Breast epithelium (tissue), 4 donors: ENCODE measurements at places on chromosomes 3 and 15. TPM values are rescaled to one million over a fixed set of nuclear protein-coding genes. Genes with fewer than 3 reads are reported as not detected.

Gene MOBP
- not detected for total RNA-seq

Gene ROBO2
- 1.3 TPM for total RNA-seq

GRCh38 chr3:12893247-12893646 is 51.9 kb upstream of the RPL32 start:
- DNase-seq, result no peak
- H3K4me3 ChIP-seq, result no peak overlapping the region
- no peak overlapping the region for H3K27ac ChIP-seq

DNA sequence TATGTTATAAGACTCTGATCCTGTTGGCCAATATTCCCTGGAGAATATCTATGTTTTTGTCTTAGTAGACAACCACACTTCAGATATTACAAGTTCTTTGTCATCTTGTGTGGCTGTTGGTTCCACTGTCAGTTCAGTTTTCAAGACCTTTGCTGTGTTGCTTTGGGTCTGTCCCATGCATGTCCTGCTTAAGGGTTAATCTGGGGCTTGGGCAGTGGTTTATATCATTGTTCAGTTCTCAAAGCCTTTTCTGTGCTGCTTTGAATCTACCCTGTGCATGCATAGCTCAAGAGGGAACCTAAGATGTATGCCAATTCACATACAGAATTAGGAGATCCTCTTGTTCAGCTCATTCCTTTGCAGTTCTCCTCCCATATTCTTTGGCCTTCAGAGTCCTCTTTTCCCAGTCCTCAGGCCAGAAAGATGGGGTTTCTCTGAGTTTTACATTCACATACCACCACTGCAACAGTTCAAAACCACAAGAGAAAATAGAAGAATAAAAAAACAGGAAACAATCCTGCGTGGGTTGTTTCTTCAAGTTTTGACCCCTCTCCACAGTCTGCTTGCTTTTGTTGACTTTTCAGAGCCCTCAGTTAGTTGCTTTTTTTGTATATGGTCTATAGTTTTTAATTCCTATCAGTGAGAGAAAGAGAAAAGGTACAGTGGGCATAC is 21.6 kb downstream of the BUB1B start:
- no peak overlapping the region for H3K4me3 ChIP-seq
- no peaks in the 10 kb centered on the region for H3K36me3 ChIP-seq
- no peak overlapping the region for H3K27ac ChIP-seq
- no peaks in the 10 kb centered on the region for H3K27me3 ChIP-seq
- H3K4me1 ChIP-seq, result no peaks in the 10 kb centered on the region

DNA sequence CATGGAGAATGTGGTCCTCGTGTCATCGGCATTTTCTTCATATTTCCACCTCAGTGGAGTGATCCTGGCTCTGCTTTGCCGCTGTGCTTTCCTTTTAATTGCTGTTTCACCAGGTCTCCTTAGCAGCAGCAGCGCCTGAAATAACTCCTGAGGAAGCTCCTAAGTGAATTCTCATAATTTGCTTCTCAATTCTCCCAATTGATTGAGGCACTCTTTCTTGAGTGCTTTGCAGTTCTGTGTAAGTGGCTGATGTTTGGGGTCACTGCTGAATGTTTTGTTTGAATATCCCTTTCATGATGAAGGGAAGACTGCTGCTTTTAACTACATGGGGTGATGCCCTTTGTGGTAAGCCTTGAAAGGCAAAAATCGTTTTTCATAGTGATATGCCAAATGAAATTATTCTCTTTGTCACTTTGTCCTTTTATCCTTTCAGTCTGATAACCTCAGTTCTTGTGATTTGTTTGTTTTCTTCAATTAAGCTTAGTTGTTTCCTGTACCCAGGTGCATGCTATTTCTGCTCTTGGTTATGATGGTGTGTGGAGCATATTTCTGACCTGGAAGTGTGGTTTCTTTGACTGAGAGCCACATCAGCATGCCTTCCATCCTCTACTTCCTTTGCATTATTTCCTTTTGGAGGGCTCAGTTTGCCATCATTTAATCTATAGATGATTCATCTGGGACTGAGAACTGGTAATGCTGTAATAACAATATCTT is 36.7 kb downstream of the HMG20A start:
- no peaks in the 10 kb centered on the region for H3K27me3 ChIP-seq
- no peak overlapping the region for H3K27ac ChIP-seq
- H3K36me3 ChIP-seq, result no peaks in the 10 kb centered on the region
- no peak overlapping the region for H3K4me3 ChIP-seq
- H3K4me1 ChIP-seq, result no peaks in the 10 kb centered on the region
